ENCODE measurements at places on chromosomes 6 and 20.
A peak's percentile ranks its signal among the peaks of the same experiment; 100 is the strongest.

- DNase-seq, result no peak
Measured at GRCh38 chr6:148829415-148830101, 82.7 kb downstream of the UST start.

- DNase-seq, result no peak
Measured at GRCh38 chr20:52219441-52219840, 27.9 kb upstream of the ZFP64 start.

DNA sequence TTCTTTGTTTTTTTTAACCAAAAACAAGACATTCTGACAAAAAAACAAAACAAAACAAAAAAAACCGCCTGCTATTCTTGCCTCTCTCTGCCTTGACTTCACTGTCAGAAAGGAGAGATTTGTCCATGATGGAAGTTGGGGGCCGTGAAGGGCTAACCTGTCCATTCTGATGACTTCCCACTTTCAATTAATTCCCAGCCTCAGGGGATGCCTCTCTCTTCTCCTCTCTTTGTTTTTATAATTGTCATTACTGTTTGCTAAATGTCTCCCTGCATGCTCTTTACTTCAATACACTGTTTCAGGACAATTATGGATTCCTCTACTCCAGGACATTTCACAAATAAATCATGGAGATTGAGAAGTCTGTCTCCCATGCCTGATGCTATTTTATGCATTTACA lies 130.5 kb upstream of the CNR1 start:
- no peak for DNase-seq

DNA sequence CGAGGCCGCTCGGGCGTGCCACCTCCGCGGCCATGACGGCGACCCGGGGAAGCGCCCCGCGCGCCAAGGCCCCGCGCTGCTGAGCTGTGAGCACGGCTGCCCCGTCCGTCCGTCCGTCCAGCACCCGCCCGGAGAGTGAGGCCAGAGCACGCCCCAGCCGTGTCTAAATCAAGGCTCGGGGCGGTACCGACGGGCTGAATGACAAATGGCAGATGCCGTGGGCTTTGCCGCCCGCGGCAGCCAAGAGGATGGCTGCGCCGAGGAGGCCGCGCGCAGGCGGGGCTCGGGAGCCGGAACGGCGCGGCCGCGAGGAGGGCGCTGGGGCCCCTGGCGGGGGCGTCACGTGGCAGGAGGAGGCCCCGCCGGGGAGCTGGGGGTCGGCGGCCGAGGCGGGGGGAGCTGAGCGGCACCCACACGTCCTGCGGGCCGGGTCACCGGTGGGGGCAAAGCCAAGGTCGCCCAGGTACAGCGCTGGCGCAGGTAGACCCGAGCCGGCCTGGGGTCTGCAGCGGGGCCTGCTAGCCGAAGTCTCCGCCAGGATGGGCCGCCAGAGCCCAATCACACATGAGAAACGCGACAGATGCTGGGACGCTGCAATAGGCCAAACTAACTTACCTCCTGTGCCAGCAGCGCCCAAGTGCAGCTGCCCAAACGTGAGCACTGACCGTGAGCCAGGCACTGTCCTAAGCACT lies at the start of gene PLAGL1:
TSS of gene PLAGL1 (minus strand) at position 140 of the 692 bp plus-strand sequence. CDS start 60,123 bp downstream, outside the sequence.
- DNase-seq, result no peak

- DNase-seq, result no peak
Measured at GRCh38 chr6:56860475-56860874, 94.4 kb upstream of the BEND6 start.

GRCh38 chr6:3545156-3545555 lies 88.3 kb upstream of the SLC22A23 start:
- no peak for DNase-seq

- DNase-seq, result no peak
Measured at GRCh38 chr6:145147981-145148749, 587.2 kb downstream of the EPM2A start.

DNA sequence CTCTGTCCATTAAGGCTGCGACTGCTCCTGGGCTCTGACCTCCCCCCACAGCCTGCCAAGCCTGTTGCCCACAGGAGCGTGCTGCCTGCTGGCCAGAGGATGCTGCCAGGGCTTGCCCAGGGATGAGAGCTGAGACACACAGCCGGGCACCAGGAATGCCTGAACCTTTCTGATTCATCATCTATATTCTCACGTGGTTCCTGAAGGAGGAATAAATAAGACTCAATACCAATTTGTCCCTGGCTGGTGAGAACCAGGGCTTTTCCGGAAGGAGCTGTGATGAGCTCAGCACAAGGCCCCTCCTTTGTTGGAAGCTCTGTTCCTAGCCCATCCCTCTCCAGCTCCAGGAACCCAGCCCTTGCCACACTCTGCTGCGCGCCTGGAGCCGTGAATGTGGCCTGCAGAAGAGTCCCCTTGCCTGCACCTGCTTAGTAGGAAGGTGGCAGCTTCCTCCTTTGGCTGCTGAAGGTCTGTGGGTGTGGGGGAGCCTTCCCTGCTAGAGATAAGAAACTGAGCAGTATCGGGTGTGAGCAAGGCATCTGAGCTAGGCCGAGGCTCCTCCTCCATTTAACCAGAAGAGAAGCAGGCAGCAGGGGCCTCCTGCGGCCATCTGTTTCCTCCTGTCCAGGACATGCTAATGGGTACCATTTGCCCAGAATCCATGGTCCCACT lies 37.9 kb downstream of the SYNDIG1 start:
- no peak for DNase-seq

DNA sequence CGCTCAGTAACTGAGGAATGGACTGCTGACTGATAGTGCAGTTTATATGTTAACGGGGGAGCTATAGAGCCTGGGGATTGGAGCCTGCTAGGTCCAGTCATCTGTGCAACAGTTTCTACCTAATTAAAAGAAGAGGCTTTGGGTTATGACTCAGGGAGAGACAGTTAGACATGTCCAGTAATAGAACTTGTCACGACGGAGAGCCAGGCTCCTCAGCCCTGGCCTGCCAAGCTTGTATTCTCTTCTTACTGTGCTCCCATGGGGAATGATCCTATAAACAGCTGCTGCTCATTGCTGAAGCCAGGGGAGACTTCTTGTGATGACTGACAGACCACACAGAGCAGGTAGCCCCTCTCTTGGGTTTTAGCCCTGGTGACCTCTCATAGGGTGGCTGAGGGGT lies 69.3 kb downstream of the SYNJ2 start:
- DNase-seq, result no peak

DNA sequence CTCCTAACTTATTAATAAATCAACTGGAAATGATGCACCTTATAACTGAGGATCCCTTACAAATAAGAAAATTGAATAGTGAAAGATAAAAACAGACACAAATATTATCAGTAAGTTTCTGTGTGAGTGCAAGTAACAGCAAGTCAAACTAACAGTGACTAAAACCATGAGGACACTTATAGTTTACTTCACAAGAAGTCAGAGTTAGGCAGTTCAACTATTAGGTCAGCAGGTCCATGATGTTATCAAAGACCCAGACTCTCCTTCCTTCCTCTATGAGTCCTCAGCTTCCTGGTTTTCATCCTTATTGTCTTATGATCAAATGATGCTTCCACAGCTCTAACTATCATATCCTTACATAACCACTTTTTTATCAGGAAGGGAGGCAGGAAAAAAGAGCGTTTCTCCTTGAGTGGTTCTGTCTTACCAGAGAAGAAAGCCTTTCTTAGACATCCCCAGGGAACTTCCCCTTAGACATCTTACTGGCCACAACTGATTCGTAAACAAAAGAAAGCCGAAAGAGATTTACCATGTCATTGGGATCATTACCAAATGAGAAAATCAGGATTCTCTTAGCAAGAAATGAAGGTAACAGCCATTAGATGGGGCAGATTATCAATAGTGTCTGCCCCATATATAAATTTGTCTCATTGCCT lies 114.3 kb upstream of the LRFN2 start:
- no peak for DNase-seq

DNA sequence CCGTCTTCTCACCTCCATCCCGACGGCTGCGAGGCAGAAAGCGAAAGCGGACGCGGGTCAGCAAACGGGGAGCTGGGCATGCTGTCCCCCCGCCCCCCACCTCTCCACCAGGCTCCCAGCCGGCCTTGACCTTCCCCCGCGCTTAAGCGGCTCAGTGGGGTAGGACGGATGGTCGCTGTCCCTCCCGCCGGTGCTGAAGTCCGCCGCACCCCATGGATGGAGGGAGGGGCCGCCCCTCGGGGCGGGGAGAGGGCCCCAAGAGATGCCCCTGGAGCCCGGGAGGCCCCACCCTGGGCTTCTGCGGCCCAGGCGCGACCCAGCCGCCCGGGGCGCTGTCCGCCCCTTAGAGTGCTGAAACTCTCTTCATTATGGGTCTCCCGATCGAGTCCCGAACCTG lies at the start of gene KCNB1:
TSS of gene KCNB1 (minus strand) at position 48 of the 397 bp plus-strand sequence. CDS start 188 bp downstream, outside the sequence.
- DNase-seq, result peak; percentile 17

- DNase-seq, result no peak
Measured at GRCh38 chr6:130840050-130840449, 12.8 kb downstream of the SMLR1 start.
